ENCODE measurements at places on chromosomes 11 and 22.

- DNase-seq = peak; percentile 56
Measured at GRCh38 chr22:50530877-50531545, 1.2 kb upstream of the TYMP start.

GRCh38 chr11:1234054-1234720, 11.3 kb downstream of the MUC5B start:
- no peak for DNase-seq

DNA sequence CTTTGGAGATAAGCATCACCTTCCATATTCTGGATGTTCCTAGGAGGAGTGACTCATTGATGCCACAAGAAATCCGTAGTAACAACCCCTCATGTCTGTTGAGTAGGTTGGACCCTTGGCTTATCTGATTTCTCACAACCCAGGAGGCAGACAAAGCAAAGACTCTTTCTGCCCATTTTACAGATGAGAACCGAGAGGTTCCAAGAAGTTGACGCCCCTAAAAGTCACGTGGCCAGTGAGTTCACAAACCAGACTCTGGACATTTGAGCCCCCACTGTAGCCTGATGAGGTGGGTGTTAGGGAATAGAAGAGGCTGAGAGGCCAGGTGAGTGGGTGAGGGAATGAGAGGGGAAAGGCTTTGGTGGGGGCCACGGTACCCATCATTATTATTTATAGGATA, 70.3 kb downstream of the TSPAN18 start:
- DNase-seq = no peak

DNA sequence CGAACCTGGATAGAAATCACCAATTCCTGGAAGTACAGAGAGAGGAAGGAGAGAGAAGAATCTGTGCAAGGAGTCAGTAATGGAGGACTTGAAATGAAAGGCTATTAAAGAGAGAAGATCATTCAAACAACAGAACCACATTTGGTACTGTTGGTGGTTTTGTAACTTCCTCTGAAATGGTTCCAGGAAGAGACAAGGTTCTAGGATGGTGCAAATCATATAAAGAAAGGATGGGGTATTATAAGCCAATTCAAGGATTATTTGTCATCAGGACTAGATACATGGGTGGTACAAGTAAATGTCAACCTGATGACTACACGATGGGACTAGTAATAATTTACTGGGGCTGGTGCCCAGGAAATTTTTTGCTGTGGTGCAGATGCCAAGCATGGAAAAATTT, 28.9 kb upstream of the TMA7B start:
- DNase-seq = no peak

DNA sequence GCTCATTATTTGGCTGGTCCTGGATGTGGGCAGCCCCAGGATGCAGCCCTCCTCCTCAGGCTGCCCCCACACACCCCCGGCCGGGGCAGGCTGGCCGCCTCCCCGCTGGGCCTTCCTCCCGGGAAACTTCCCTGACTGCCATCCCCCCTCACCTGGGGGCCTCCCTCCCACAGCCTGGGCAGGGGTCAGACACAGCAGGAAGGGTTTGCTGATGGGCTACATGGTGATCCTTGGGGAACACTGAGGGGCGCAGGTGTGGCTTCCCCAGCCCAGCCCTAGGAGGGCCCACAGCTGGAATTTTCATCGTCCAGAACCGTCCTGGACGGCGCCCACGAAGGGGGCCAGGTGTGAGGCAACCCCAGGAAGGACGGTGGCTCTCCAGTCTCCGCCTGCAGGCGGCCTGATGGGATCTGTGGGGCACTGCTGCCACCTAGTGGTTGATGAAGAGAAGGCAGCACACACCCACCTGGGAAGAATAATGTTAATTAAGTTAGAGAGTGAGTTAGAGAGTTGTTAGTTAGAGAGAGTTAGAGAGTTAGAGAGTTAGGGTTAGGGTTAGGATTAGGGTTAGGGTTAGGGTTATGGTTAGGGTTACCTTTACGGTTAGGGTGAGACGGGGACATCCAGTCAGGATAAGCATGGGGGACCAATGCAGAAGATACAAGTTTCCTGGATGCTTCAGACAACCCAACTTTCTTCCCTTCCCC, 75.9 kb upstream of the PRR5 start:
- peak; percentile 52 for DNase-seq

DNA sequence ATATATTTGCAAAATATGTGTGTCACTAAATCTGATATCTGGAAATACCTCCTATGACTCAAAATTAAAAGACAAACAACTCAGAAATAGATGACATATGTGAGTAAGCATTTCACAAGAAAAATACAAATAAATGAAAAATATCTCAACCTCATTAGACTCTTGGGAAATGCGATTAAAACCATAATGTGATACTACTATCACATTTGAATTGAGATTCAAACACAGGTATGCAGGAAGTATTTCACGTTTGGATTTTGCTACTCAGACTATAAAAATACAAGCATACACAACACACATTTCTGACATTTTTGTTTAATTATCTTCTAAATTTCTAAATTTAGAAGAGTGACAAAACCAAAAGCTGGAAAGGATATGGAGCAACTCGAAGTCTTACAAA, 811.9 kb upstream of the LRRC4C start:
- DNase-seq = no peak

- no peak for DNase-seq
Measured at GRCh38 chr11:113273720-113274119, 40.7 kb upstream of the TTC12 start.

- no peak for DNase-seq
Measured at GRCh38 chr22:24329453-24329852, 58.8 kb downstream of the SPECC1L start.

DNA sequence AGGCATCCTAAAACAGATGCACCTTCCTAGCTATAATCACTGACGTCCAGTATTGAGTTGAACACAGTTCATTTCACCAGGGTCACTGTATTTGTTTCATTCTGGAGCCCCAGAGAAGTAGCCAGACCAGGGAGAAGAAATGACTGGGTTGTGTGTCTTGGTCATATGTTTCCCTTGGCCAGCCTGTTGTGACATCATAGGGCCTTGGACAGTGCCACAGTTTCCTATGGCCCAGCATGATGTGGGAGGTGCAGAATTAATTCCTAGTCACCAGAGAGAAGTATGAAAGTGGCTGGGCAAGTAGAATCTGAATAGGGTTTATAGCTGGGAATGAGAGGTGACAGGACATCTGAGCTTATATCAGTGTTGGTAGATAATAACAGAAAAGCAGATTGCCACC, 84.0 kb upstream of the ZBED5 start:
- no peak for DNase-seq

GRCh38 chr22:49676783-49677494, 150.7 kb downstream of the BRD1 start:
- DNase-seq = no peak

DNA sequence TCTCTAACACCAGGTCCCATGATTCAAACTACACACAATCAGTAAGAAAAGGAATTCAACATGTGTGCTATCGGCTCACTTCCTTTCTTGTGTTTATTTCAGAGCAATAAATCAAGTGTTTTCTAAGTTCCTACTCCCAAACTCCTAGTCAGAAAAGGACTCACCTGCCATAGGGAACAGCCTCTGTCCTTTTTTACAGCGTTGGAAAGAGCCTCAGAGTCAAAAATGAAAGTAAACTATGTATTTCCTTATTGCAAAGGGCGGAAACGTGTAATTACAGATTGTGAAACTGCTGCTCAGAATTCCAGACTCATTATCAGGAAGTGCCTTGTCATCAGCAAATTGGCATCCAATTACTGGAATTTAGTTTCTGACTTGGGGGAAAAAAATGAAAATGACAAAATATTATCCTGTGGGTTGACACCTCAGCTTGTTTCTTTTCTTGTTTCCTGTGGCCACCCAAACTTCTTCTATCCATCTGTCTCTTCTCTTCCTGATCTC, at the start of gene CASP4:
Gene CASP4 (minus strand): TSS at position 220 of the 501 bp plus-strand sequence. CDS start 49 bp downstream, at position 171.
- no peak for DNase-seq

GRCh38 chr11:77725433-77725832, 87.8 kb upstream of the CLNS1A start:
- DNase-seq = no peak

DNA sequence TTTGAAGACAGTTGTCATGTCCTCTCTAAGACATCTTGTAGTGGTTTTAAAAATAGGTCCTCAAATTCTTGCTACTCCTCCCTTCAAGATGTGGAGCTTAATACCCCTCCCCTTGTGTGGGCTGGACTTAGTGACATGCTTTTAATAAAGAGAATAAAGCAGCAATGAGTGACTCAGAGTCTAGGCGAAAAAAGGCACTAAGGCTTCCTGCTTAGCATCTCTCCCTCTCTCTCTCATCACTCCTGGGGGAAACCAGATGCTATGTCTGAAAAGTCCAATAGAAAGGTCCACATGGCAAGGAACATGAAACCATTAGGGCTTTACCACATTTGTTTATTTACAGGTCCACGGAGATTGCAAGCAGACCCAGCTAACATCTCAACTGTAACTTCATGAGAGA, 11.7 kb downstream of the SERGEF start:
- DNase-seq = no peak

DNA sequence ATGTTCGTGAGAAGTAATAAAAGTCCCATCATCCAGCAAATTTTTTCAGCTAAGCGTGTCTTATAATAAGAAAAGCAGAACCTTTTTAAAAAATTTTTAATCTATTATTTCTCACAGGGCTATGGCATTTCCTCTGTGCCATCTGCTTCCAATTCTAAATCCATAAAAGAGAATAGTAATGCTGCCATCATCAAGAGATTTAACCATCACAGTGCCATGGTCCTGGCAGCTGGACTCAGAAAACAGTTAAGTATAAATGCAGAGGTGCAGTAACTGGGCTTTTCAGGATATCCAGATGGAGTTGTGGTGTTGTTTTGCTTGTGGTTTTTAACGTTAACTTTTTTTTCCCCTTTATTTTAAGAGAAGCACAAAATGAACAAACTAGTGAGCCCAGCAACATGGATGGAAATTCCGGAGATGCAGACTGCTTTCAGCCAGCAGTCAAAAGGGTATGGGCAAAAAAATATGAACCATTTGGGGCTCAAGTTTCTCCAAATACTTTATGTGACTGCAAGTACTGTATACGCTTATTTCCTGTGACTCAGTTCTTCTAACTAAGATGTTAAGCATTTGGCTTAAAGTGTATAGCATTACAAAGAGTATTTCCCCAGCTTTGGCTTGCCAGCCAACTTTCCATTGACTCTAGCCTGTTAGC, 25.2 kb downstream of the GTF2H1 start:
- no peak for DNase-seq

- no peak for DNase-seq
Measured at GRCh38 chr11:13699870-13700269, 31.4 kb downstream of the FAR1 start.

- no peak for DNase-seq
Measured at GRCh38 chr11:121924191-121924590, 191.8 kb downstream of the BLID start.

DNA sequence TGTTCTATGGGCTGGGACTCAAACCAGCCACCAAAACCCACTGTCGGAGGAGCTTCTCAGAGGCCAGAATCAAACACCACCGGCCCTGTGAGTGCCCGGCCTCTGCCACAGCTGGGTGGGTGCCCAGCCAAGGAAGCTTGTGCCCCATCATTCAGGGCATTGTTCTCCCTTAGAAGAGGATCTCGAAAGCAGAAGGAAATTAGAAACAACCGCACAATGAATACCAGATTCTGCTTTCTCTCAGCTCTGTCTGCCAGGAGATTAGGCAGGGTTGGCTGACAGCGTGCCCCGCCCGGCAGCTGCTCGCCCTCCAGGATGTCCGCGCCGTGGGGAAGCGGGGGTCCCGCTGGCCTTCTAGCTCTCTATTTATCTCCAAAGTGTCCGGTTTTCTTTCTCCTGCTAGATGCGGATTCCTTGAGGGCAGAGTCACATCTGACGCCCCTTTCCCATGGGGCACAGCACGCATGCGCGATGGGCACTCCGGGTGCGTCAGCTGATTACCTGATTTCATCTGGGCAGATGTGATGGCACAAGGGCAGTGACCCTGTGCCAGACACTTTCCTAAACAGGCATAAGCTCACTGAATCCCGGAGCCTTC, 25.5 kb downstream of the SCGB1A1 start:
- no peak for DNase-seq

GRCh38 chr11:1927848-1928469, 8.5 kb downstream of the TNNT3 start:
- DNase-seq = no peak

- no peak for DNase-seq
Measured at GRCh38 chr11:117909611-117910382, 19.4 kb downstream of the TMPRSS13 start.

DNA sequence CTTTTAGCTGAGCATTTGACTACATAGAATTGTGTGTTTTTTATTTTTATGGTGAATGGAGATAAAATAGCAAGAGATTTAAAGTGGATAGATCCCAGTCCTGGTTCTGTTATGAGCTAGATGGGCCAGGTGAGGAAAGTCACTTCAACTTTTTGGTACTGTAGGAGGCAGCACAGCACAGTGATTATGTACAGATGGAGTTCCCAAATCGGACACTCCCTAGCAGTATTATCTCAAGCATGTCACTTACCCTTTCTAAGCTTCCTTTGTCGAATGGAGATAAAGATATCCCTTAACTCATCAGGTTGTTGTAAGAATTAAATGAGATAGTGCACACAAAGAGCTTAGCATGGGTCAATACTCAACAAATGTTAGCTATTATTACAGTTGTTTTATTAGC, 5.3 kb downstream of the EXPH5 start:
- no peak for DNase-seq

- no peak for DNase-seq
Measured at GRCh38 chr11:74370123-74370522, 28.1 kb downstream of the PGM2L1 start.

GRCh38 chr22:42068291-42068690, 2.3 kb downstream of the NAGA start:
- DNase-seq = no peak

DNA sequence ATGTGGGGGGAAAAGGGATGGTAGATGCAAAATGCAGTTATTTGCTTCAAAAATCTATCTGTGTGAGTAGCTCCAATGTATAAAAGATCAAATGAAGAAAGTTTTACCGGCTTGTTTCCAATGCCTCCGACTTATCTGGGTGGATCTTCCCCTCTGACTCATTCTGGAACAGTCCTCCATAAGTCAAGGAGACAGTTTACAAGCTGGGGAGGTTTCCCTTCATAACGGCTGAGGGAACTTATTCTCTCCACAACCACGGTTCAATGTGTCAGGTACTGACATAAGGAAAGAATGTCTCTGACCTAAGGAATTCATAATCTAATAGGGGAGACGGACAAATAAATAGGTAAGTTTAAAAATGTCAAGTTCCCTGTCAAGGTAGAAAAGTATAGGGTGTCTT, 49.7 kb upstream of the BIRC3 start:
- no peak for DNase-seq

GRCh38 chr11:46759196-46759595, 40.2 kb downstream of the F2 start:
- DNase-seq = no peak

- DNase-seq = no peak
Measured at GRCh38 chr11:5369789-5370188, 13.8 kb upstream of the OR51M1 start.

All from stimulated activated CD4-positive, alpha-beta T cell treated with anti-CD3 and anti-CD28 coated beads, Interleukin-1b, Interleukin-23, amount 100 ng/mL, for 1 hour (primary cell).